Endothelial cell (in vitro differentiated cells): ENCODE measurements at places on chromosomes 1 and 21. TPM values are rescaled to one million over a fixed set of nuclear protein-coding genes. Genes with fewer than 3 reads are reported as not detected.

OR2AK2 gene
- not detected for total RNA-seq

GNG4 gene
- 1.8 TPM for total RNA-seq

DNA sequence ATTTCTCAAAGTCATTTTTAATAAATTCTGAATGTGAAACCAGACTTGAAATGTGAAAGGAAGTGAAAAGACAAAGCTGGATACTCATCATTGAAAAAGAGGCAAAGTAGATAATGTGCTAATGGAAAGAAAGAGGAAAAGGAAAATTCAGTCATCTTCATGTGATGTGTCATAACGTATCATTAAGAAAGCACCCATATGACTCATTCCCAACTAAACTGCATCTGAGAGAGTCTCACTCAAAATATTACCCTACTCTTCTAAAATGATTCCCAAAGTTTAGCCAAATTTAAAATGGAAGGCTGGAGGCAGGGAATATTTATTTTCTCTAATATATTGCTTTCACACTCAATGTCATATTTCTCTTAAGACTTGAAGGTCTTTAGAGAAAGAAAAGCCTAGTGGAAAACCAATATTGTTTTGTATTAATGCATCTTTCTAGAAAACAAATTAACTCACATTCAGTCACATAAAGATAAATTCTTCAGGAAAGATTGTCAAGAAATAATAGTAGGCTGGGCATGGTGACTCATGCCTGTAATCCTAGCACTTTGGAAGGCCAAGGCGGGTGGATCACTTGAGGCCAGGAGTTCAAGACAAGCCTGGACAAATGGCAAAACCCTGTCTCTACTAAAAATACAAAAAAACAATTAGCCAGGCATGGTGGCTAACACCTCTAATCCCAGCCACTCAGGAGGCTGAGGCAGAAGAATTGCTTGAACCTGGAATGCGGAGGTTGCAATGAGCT, 129.9 kb downstream of the SLC30A10 start:
- no peak overlapping the region for H3K27ac ChIP-seq
- no peaks in the 10 kb centered on the region for H3K4me1 ChIP-seq
- H3K36me3 ChIP-seq, result no peaks in the 10 kb centered on the region

DNA sequence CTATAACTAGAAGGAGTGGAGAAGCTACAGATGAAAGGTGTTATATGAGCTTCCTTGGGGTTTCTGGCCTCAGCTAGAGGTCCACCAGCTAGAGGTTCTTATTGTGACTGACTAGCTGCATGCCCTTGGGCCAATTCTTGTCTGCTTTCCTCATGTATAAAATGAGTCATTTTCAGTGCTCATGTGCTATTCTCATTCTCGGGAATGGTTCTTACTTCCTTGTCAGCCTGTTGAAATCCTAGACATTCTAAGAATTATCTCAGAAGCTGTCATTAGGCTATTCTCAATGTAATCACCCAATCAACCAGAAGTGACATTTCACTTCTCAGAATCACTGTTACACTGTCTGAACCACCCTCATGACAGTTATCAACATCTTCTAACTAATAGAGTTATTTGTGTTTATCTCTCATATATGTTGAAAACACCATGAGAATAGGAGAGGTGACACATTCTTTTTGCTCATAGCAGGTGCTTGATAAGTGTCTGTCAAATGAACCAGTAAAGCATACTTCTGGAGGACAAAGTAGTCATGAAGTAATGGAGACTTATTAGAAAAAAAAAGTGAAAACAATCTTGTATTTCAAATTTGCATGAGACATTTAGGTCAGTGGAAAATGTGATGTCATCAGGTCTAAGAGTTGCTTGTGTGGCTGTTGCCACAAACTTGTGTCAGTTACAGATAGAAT, 122.8 kb upstream of the IVNS1ABP start:
- H3K4me1 ChIP-seq, result no peaks in the 10 kb centered on the region
- DNase-seq, result no peak
- H3K4me3 ChIP-seq, result no peak overlapping the region
- no peak overlapping the region for H3K27ac ChIP-seq
- no peaks in the 10 kb centered on the region for H3K36me3 ChIP-seq
- H3K27me3 ChIP-seq, result peaks cover 2% of the 10 kb centered on the region

DNA sequence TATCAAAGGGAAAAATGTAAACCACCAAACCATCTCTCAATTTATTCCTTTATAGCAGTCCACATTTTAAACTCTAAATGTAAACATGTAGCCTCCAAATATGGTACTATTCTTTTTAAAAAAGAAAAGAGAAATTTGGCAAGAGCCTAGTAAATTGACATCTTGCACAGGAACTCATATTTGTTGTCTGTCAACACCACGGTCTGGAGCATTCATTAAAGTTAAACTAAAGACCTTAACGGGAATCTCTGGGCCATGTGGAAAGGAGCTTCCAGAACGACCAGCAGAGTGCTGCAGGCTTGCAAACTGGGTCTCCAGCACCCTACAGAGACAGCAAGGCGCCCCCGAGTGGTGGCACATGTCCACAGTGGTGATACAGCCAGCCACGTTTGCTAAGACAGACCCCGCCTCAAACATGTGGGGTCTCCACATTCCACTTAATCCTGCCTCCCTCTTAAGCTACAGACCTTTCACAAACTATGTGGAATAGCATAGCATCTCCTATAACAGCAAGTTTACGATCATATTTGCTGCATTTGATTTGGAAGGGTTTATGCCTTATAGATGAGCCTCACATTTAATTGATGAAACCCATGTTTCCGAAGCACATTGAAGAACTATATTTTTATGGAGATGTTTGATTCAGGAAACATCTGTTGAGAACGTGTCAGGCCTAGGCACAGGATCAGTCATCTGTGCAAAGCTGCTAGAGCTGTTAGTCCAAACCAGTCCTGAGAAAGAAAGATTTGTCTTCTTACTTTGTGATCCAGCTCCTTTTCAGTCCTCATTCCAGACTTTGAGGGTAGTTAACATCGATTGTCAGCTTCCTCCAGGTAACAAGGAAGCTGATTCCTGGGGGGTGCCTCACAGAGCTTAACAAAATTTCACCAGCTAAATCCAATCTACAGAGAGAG, 96.4 kb upstream of the BACE2 start:
- no peak overlapping the region for H3K27ac ChIP-seq
- H3K27me3 ChIP-seq, result peaks cover 12% of the 10 kb centered on the region
- no peak overlapping the region for H3K4me3 ChIP-seq
- peak; percentile 21 for DNase-seq
- no peaks in the 10 kb centered on the region for H3K36me3 ChIP-seq
- peaks cover 13% of the 10 kb centered on the region for H3K4me1 ChIP-seq

DNA sequence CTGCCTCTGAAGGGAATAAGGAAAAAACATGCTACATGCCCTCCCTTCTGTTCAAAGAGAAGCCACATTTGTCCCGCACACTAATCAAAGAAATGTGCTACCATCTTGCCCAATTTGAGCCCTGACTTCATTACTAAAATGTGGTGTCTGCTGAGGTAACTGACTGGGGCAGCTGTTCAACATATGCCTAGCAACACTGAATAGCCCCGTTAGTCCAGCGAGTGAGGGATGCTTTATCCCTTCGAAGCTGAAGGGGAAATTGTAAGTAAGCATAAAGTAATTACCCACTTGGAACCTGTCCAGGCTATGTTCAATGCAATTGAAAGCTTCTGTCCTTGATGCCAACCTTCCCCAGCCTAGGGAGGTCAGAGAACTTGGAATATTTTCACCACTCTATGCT, 310.6 kb downstream of the SEC16B start:
- peaks cover 4% of the 10 kb centered on the region for H3K4me1 ChIP-seq
- no peaks in the 10 kb centered on the region for H3K27me3 ChIP-seq
- no peak overlapping the region for H3K27ac ChIP-seq

- H3K36me3 ChIP-seq, result peaks cover 3% of the 10 kb centered on the region
- no peak overlapping the region for H3K27ac ChIP-seq
- DNase-seq, result no peak
- H3K4me1 ChIP-seq, result no peaks in the 10 kb centered on the region
- H3K27me3 ChIP-seq, result peaks cover 4% of the 10 kb centered on the region
These were observed 68.8 kb upstream of the KCNJ15 start for GRCh38 chr21:38188037-38188436.
